WTC11 (cell line): ENCODE measurements at places on chromosomes 16 and 17.
A peak's percentile ranks its signal among the peaks of the same experiment; 100 is the strongest.

DNA sequence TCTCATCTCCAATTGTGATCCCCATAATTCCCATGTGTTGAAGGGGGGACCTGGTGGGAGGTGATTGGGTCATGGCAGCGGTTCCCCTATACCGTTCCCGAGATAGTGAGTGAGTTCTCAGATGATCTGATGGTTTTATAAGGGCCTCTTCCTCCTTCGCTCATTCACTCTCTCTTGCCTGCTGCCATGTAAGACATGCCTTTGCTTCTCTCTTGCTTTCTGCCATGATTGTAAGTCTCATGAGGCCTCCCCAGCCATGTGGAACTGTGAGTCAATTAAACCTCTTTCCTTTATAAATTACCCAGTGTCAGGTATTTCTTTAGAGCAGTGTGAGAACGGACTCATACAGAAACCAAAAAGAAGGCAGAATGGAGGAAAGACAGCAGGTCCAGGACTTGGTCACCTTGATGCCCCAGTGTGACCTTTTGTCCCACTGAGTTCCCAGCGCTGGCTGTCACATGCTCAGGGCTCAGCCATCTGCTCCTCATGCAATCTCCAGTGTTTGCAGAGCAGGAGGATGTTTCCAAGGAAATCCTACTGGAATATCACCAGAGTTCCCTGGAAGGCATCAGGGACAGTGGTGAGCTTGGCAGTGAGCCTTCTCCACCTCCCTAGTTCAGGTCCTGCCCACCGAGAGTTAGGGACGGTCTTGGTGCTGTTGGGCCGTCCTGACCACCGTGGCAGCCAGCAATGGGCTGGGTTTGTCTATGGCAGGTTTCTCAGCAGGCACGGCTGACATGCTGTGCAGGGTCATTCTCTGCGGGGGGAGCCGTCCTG, 96.7 kb downstream of the SEC14L1 start:
- DNase-seq: no peak

GRCh38 chr17:77140878-77141767, at the start of gene SEC14L1:
SEC14L1 (plus strand) TSS chr17:77140969; CDS start chr17:77143597, 2,628 bp downstream.
- peak; percentile 50 for DNase-seq

DNA sequence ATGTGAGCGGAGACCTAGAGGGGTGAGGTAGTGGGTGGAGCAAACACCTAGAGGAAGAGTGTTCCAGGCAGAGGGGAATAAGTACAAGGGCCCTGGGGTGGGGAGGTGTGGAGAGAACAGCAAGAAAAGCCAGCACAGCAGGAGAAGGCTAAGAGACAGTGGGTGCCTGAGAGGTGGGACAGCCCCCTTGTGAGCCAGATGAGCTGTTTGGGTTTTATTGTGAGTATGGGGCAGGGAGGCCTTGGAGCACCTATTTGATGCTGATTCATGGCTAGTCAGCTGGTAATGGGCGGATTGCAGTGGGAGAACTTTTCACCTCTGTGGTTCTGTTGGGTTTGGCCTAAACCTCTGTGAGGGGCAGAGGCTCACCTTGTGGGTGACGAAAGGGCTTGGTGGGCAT, 68.4 kb downstream of the ABCC1 start:
- no peak for DNase-seq

GRCh38 chr17:28147017-28147416, 104.5 kb downstream of the NLK start:
- DNase-seq: no peak

- no peak for DNase-seq
Measured at GRCh38 chr17:53313746-53314145, 509.0 kb upstream of the KIF2B start.

DNA sequence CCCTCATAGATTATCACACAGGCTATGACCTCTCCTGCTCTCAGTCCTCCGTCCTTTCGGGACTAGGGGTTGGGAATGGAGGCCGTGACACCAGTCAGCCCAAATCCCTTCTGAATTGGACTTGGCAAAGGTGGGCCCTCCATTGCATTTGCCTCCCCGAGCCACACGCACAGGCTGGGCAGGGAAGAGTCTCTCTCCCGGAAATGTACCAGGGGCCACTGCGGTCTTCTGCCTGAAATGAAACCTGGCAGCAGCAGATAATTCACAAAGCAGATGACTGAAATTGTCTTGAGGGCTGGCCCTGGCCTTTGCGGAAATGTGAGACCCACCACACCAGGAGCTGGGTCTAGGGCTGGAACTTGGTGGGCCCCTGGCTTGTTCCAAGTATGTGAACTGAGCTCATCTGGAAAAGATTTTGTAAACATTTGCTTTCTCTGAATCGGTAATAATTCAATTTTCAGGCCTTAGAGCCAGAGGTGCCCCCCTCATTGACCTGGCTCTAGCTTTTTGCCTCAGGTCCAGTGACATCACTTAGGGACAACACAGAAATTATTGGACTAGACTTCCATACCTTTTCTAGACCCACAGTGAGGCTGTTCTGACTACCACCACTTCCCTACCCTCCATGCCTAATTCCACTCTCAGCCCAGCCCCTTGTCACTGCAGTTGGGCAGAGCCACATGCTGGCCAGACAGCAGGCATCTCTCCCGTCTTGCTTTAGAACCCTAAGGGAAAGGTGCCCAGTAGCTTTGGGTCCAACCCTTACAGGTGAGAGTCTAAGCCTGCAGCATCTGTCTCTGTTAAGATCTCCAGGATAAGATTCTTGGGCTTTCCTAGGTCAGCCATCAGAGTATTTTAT, 75.2 kb downstream of the CCDC182 start:
- no peak for DNase-seq

DNA sequence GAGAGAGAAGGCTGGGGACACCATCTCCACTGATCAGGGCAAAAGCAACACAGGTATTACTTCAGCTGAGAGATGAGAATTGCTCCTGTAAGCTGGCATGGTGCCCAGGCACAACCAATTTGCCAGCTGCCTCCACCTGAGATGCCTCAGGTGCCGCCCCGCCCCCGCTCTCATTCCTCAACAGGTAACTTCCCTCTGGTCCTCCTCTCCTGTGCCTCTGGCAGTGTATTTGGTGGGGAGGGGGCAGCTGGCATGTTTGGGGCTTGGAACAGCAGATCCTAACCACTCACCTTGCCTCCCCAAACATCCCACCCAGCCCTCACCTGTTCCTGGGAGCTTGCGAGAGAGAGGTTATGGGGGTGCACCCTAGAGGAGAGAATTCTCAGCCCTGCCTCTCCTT, 2.9 kb upstream of the SRCIN1 start:
- DNase-seq: no peak

- peak; percentile 74 for DNase-seq
Measured at GRCh38 chr17:5237541-5238016, 2.9 kb upstream of the SCIMP start.

GRCh38 chr16:56967733-56968132, 6.0 kb downstream of the CETP start:
- DNase-seq: no peak

GRCh38 chr16:11869353-11870228, 18.2 kb upstream of the RSL1D1 start:
- DNase-seq: no peak

- no peak for DNase-seq
Measured at GRCh38 chr16:78473031-78473699, 373.7 kb downstream of the WWOX start.

DNA sequence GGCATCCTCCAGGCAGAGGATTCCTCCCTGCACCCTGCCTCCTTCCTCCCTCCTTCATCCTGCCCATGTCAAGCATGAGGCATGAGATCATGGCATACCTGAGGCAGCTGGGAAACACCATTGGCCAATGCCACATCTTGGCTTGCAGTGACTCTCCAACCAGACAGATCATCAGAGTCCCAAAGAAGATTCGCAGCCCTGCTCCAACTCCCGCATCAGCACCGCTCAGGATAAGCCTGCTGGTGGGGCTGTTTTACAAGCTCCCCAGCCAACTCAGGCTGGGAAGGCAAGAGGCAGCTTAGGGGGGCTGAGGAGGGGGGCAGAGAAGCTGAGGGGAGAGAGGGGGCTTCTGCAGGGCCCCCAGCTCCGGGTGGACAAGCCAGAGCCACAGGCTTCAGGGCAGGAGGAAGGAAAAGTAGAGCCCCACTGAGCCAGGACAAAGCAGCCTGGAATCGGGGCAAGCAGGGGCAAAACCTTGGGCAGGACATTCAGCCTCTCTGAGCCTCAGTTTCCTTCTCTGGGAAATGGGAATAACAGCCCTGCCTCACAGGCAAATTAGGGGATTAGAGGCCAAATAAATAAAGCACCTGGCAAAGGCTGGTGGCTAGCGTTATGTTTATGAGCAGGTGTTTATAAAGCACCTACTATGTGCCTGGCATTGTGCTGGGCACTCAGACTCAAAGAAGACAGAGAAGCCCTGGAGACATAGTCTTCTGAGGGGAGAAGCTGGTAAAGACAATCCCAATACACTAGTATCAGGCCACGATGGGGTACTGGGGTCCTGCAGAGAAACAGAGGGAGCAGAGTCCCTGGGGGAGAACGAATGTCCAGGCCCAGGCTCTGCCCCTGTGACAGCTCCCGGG, 88.1 kb downstream of the GOSR1 start:
- DNase-seq: peak; percentile 50

DNA sequence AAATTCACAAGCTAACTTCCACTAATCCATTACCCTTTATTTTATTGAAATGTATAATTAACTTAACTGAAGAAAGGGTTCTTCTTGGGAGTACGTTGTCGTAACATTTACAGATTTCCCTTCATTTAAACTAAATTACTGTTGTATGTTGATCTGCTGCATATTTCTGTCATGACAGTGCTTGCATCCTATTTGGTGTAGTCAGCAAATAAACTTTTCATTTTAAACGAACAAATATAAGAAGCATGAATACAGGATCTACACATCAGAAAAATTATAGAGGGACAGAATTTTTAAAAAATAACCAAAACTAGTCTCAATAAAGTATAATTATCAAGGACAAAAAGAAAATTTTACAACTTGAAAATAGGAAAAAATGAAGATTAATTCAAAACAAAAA, 66.5 kb upstream of the ZNF267 start:
- DNase-seq: no peak

GRCh38 chr16:14041164-14041563, 30.0 kb upstream of the MRTFB start:
- DNase-seq: no peak

- DNase-seq: no peak
Measured at GRCh38 chr16:31200821-31201568, 1.6 kb downstream of the PYCARD start.

DNA sequence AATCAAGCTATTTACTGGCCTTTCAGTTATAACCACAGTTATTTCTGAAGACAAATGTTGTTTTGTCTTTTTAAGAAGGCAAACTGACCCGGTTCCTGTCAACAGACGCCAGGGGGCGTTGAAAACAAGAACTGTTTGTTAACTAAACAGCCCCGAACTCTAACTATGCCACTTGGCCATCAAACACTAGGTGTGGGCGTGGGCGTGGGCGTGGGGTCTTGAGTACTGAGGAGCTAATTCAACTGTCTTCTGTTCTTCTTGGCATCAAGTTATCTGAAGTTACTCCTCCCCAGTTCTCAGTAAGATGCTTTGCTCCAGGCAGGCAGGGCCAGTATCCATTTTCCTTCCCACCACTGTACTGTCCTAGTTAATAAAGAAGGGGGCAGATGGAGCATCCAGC, 63.3 kb upstream of the MTMR4 start:
- DNase-seq: peak; percentile 58
